ENCODE measurements at places on chromosomes 13 and 19. TPM values are rescaled to one million over a fixed set of nuclear protein-coding genes. Genes with fewer than 3 reads are reported as not detected.

DNA sequence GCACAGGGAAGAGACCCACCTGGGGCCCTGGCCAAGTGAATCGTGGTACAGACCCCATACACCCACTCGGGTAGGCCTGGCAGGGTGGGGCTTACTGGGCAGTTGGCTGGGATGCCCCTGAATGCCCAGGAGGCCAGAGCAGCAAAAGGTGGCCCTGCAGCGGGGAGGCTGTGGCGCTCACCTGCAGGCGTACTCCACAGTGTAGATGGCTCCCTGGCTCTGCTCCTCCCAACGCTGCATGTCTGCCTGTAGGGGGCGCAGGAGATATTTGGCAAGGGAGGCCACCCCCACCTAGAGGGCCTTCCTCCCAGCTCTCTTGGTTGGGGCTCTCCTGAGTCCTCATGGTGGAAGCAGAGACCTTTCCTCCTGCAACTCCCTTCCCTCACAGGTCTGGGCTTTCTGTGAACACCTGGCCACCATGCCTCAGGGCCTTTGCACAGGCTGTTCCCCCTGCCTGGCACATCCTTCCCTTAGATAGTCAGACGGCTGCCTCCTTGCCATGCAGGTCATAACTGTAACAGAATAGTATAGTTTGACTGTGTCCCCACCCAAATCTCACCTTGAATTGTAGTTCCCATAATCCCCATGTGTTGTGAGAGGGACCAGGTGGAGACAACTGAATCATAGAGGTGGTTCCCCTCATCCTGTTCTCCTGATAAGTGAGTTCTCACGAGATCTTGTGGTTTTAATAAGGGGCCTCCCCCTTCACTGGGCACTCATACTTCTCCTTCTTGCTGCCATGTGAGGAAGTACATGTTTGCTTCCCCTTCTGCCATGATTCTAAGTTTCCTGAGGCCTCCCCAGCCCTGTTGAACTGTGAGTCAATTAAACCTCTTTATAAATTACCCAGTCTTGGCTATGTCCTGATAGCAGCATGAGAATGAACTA, 5.9 kb downstream of the BORCS8 start:
- peaks cover 7% of the 10 kb centered on the region for H3K4me1 ChIP-seq
- H3K36me3 ChIP-seq, result peaks cover 34% of the 10 kb centered on the region
- no peak overlapping the region for H3K4me3 ChIP-seq
- H3K27me3 ChIP-seq, result no peaks in the 10 kb centered on the region
- no peak overlapping the region for H3K27ac ChIP-seq

GRCh38 chr13:111443981-111444380, 123.5 kb downstream of the TEX29 start:
- no peak overlapping the region for H3K27ac ChIP-seq
- H3K36me3 ChIP-seq, result no peaks in the 10 kb centered on the region
- DNase-seq, result no peak
- H3K4me1 ChIP-seq, result no peaks in the 10 kb centered on the region
- peaks cover 15% of the 10 kb centered on the region for H3K27me3 ChIP-seq
- H3K4me3 ChIP-seq, result no peak overlapping the region

DNA sequence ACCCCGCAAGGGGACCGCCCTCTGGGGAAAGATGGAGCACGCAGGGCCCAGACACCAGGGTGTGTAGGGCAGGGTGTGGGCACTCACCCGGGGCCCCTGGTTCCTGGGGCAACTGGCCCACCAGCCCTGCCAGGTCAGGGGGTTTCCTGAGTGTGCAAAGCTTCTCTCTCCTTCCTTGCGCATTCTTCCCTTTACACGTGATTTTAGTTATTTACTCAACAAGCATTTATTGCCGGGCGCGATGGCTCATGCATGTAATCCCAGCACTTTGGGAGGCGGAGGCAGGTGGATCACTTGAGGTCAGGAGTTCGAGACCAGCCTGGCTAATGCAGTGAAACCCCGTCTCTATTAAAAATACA, 20.4 kb downstream of the PRR36 start:
- peaks cover 6% of the 10 kb centered on the region for H3K36me3 ChIP-seq
- peaks cover 8% of the 10 kb centered on the region for H3K4me1 ChIP-seq
- H3K4me3 ChIP-seq, result no peak overlapping the region
- H3K27ac ChIP-seq, result no peak overlapping the region
- DNase-seq, result no peak
- no peaks in the 10 kb centered on the region for H3K27me3 ChIP-seq

GRCh38 chr19:32231020-32231419, 114.4 kb upstream of the ZNF507 start:
- no peaks in the 10 kb centered on the region for H3K36me3 ChIP-seq
- no peaks in the 10 kb centered on the region for H3K4me1 ChIP-seq
- no peak overlapping the region for H3K27ac ChIP-seq
- no peaks in the 10 kb centered on the region for H3K27me3 ChIP-seq

Gene ZNF99
- not detected for total RNA-seq

DNA sequence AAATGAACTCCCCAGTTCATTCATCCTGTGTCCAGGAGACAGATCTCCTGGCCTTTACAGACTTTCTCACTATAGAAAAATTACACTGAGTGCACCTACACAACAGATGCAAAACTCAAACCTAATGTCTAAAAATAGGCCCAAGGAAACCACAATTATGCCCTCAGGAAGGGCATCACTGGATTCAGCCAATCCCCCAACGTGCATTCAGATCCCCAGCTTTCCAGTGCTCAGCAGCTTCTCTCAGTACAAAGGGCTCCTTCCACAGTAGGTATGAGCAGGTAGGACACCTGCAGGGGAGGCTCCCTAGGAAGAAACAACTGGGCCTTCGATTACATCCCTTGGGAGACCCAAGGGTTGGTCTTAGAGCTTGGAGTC, 2.1 kb downstream of the ZNF709 start:
- peaks cover 6% of the 10 kb centered on the region for H3K36me3 ChIP-seq
- H3K4me3 ChIP-seq, result no peak overlapping the region
- no peaks in the 10 kb centered on the region for H3K4me1 ChIP-seq
- H3K27me3 ChIP-seq, result no peaks in the 10 kb centered on the region
